ENCODE measurements at places on chromosomes 2 and 18.

DNA sequence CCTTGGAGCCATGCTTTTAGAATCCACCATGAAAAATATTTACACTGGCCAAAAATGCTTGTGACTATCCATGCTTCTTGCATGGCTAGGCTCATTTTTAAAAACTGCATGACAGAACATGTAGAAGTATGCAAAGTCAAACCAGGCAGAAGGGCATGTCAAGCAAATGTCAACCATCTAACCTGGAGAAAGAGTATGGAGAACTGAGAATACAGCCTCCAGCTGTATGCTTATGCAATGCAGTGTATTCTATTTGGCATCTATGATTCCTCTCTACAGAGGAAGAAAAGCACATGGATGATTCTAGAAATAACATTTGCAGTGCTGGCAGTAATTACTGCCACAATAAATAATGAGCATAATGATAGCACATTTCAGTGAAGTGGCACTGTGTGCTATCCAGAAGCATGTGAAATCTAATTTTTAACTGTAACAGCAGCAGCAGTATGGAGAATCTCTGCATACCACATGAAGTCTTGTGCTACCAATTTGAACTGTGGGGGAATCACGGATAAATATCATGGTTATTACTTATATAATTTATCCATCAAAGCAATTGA is 87.3 kb upstream of the CCDC141 start:
- DNase-seq, result no peak

GRCh38 chr2:70014959-70015358 is 53.5 kb upstream of the ASPRV1 start:
- DNase-seq, result no peak

GRCh38 chr2:18066894-18067293 is 188.4 kb downstream of the KCNS3 start:
- no peak for DNase-seq

DNA sequence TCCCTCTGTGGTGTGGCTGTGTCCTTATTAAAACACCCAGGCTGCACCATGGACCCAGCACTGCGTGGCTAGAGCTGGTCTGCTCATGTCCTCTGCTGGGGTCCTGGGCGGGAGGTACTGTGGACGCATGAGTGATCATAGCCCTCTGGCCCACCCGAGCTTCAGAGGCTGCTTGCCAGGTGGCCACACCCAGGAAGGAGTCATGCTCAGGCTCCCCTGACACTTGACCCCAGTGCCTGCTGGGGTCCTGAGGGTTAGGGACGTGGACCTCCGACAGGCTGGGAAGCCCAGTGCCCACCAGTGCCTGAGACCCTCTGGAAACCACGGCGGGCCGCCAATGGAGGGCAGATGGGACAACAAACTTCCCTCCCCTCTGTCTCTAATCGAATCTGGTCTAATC is 66.3 kb upstream of the HS6ST1 start:
- no peak for DNase-seq

Measured in activated CD8-positive, alpha-beta memory T cell treated with anti-CD3 and anti-CD28 coated beads, Interleukin-2, amount 50 U/mL, for 48 hours (primary cell).